ENCODE measurements at places on chromosomes 11 and 22.

- no peak for DNase-seq
Measured at GRCh38 chr22:45506816-45507360, 4.2 kb downstream of the FBLN1 start.

DNA sequence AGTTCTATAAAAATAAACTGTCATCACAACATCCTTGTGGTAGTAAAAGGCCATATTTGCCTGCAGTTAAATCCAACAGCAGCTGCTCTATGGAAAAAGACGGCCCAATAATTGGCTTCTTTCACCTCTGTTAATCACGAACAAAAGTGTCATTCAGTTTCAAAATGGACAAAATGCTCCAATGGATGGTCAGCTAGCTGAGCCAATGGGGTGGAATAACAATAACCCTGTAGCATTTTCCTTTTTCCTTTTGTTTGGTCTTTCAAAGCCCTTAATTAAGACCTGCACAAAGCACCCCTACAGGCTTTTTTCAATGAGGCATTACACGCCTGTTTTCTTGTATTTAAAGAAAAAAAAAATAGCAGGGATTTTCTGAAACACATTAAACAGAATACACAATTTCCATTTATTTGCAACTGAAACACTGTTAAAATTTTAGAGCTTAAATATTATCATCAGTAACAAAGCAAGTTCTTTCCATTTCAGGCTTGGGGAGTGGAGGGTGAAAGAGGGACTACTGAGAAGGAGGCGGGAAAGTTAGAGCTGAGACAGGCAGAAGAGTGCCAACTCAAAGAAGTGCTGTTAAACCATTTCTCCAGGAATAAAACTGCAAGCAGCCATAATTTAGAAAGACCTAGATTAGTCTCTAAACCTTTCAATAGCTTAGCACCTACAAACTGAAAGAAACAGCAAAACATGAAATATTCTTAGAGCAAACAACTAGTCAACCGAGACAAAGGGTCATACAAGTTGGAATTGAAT, 28.7 kb downstream of the LGR4 start:
- no peak for DNase-seq

- no peak for DNase-seq
Measured at GRCh38 chr11:1890856-1891830, 552 bp downstream of the PRR33 start.

GRCh38 chr11:134228625-134229024, 4.2 kb downstream of the VPS26B start:
- DNase-seq, result no peak

DNA sequence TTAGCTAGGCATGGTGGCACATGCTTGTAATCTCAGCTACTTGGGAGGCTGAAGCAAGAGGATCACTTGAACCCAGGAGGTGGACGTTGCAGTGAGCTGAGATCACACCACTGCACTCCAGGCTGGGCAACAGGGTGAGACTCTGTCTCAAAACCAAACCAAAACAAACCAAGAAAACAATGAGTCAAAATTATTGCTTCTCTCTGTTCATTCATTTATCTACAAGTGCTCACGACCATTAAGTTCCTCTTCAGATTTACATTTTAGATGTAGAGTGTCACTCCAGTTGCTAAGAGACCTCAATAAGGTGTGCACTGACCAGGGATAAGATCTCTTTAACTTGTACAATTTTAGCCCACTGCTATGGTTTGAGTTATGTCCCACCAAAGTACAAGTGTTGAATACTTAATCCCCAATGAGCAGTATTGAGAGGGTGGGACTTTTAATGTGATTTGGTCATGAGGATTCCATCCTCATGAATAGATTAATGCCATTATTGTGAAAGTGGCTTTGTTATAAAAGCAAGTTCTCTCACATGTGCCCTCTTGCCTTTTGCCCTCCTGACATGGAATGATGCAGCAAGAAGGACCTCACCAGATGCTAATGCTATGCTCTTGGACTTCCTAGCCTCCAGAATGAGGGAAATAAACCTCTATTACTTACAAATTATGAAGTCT, 7.8 kb downstream of the HNRNPUL2 start:
- DNase-seq, result no peak

DNA sequence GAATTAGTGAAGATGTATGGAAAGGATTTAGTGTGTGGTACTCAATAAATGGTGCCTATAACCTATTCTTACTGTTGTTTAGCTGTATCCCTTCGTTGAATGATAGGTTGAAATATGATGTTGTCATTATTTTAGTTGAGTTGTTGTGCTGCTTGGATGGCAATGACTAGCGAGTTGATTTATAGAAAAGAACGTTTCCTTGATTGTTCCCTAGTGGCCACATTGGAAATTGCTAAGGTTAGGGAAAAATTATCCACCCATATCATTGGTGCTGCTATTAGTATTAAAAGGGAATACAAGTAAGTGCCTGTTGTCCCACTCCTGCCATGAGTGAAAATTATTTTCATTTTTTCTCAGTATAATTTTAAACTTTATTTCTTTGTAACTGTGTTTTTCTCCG, 14.5 kb downstream of the EMSY start:
- no peak for DNase-seq

GRCh38 chr11:8839957-8840945, 70.7 kb upstream of the AKIP1 start:
- DNase-seq, result no peak

- DNase-seq, result no peak
Measured at GRCh38 chr11:93773045-93773477, 11.0 kb upstream of the MED17 start.

- no peak for DNase-seq
Measured at GRCh38 chr11:126870021-126870420, 130.5 kb downstream of the KIRREL3 start.

Data from esophagus squamous epithelium (tissue), 5 donors.